ENCODE measurements at places on chromosomes 4 and X.

DNA sequence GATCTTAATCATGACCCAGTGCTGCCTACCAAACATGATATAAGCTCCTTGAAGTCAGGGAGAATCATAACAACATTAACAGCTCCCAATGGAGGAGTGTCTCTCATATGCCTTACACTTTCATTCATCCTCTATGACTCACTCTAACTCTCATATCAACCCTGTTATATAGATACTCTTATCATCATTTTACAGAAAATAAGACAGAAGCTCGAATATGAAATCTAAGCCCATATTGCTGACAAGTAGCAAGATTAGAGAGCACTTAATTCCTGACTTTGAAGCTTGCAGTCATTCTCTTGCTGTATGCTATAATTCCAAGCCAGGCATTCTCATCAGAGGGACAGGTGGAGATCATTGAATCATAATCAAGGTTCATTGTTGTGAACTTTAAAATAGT is 476.7 kb upstream of the ATOH1 start:
- DNase-seq: no peak

GRCh38 chr4:81883530-81884450 is 412.1 kb upstream of the RASGEF1B start:
- DNase-seq: no peak

- DNase-seq: no peak
Measured at GRCh38 chrX:137565318-137565904, 516 bp upstream of the ZIC3 start.

- no peak for DNase-seq
Measured at GRCh38 chrX:17680732-17681413, 56.4 kb upstream of the SCML1 start.

DNA sequence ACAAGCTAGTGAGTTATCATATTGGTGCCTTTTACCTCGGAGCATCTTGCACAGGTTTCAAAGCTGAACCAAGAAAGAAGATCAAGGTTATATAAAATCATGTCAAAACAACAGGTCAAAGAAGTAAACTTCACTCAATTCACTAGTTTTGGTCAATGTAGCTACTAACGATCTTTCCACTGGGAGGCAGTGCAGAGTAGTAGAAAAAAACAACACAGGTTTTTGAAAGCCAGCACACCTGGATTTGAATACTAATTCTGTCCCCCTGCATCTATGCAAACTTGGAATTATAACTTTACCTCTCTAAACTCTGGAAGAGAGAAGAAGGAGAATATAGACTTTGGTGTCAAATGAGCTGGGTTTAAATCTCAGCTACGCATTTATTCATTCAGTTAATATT is 266.1 kb downstream of the GRIA3 start:
- DNase-seq: no peak

DNA sequence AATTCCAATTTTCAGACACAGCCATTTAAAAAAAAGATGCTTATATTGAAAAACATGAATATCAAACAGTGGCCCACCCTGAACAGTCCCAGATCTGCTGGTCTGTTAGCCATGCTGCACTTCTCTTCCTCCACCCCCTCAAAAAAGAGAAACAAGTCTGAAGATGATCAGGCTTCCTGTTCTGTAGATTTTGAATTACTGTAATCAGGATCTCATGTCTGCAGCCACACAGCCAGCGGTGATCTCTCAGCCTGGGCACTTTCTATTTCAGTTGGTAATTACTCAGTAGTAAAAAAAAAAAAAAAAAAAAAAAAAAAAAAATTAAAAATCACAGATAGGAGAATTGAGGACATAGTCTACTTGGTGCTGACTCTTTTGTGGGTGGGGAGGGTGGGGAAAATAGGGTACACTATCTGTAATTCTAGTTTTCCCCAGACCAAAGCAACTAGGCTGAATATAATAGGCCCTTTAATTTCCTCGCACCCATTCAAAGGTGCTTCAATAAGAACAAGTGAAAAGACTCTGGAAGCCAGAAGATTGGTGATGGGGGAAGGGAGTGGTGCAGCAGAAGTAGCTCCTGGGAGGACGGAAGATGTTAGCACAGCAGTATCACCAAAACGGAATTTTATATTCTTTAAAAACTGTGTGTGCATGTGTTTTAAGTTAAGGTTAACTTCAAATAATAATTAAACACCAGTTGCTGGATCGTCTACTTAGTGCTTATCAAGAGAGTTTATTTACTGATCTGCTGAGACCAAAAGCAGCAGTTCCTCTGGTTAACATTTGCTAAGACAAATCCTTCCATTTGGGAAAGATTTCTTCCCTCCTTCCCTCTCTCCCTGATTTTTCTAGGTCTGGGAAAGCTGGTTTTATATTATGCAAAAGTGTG is 47.0 kb downstream of the SPRY1 start:
- no peak for DNase-seq

DNA sequence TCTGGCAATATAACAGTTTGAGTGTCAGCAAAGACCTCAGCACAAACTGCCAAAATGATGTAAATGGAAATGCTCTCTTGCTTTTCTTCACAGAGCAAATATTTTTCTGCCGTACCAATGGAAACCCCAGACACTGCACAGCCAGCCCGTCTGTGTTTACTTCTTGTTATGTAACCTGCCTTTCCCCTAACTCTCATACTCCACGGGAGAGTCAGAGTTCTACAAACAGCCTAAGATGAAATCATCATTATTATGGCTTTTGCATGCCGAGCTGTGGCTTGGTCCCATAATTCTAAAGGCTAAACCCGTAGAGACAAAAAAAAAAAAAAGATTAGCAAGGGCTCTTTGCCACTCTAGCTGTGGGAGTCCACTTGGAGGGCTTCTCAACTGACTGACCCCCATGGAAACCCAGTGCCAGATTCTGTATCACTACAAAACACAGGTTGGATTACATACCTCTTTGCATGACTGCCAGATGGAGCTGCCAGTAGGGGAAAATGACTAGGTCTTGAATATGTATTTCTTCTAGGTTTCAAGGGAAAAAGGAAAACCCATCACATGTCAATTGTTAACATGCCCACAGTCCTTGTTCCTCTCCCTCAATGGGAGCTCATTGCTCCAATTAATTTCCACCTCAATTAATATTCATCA is 197.2 kb upstream of the CNKSR2 start:
- DNase-seq: no peak

- no peak for DNase-seq
Measured at GRCh38 chr4:30866346-30866745, 146.2 kb downstream of the PCDH7 start.

- DNase-seq: no peak
Measured at GRCh38 chrX:46341767-46342322, 203.4 kb downstream of the ZNF674 start.

GRCh38 chrX:1451661-1452515 is 821 bp downstream of the ASMTL start:
- no peak for DNase-seq

Measured in cortex of kidney (tissue), 1 donor.